ENCODE measurements at places on chromosomes 1 and 21.

DNA sequence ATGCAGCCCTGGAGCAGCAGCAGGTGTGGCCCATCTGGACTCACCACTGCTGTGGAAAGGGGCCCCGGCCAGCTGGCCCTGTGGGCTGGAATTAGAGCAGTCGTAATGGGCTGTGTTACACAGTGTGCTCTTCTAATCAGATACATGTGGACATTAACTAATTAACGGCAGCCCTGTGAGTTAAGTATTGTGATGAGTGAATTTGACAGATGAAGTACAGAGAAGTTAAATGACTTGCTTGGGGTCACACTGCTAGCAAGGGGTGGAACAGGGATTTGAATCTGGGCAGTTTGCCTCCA lies 58.6 kb downstream of the MDM4 start:
- DNase-seq: no peak

- DNase-seq: no peak
Observed at GRCh38 chr1:185068341-185068740, 23.0 kb downstream of the RNF2 start.

- no peak for DNase-seq
Observed at GRCh38 chr1:27606708-27607238, 2.8 kb upstream of the AHDC1 start.

- no peak for DNase-seq
Observed at GRCh38 chr1:204277563-204278219, 63.9 kb upstream of the GOLT1A start.

DNA sequence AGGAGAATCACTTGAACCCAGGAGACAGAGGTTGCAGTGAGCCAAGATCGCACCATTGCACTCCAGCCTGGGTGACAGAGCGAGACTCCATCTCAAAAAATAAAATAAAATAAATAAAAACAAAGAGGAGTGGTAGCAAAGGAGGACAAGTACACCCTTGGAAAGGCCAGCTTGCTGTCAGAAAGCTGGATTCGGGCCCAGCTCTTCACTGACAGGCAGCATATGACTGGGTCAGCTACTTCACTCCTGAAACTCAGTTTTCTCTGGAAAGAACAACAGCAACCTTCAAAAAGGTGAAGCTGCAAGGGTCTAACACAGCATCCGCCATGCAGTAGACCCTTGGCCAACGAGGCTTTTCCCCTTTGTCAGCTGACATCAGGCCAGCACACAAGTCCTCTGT lies 156.0 kb upstream of the TIAM1 start:
- DNase-seq: no peak

- DNase-seq: no peak
Observed at GRCh38 chr1:54428837-54429518, 22.8 kb upstream of the SSBP3 start.

DNA sequence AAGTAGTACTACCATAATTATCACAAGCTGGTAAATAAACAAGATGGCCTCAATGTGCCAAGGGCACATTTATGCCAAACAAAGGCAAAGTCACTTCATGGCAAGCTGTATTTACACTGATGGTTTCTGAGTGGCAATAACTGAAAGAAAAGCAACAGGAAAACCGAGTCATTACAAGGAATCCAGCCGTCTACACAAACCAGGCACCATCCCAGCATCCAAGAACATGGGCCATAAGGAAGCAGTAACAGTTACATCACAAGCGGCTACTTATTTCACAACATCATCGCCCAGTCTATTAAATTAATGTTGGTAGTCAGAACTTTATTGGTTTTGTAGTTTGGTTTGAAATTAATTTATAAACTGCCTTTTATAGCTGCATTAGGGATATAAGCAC lies 214.2 kb downstream of the RERE start:
- no peak for DNase-seq

- no peak for DNase-seq
Observed at GRCh38 chr1:27980216-27980845, 20.6 kb downstream of the XKR8 start.

- no peak for DNase-seq
Observed at GRCh38 chr1:151803164-151803563, 2.1 kb downstream of the LINGO4 start.

- no peak for DNase-seq
Observed at GRCh38 chr1:205477759-205478247, 22.0 kb upstream of the BLACAT1 start.

- no peak for DNase-seq
Observed at GRCh38 chr1:21297975-21298374, 7.7 kb upstream of the ECE1 start.

DNA sequence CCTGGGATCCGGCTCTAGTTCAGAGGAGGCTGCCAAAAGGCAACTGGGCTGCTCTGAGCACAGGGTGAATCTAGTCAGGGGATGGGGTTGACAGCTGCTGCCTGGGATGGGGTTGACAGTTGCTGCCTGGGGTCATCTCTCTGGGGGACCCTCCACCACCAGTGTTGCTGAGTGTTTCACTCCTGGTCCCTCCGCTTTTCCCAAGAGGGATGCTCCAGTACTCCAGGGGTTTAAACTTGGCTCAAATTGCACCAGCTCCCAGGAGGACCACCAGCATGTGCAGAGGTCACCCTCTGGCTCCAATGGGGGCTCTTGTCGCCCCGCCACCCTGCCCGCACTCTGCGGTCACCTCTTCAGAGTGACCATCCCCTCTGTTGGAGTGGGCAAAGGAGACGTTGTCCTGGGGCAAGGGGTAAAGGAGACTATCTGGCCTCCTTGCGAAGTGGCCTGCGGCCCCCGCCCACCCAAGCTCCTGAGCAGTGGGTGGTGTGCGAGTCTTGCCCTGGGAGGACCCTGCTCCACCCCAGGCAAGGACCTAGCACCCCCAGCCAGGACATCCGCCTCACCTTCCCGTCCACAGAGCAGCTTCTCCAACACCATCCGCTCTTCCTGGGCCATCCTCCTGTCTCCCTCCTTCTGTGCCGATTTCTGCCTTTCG lies 52.6 kb downstream of the SIK1 start:
- DNase-seq: no peak

DNA sequence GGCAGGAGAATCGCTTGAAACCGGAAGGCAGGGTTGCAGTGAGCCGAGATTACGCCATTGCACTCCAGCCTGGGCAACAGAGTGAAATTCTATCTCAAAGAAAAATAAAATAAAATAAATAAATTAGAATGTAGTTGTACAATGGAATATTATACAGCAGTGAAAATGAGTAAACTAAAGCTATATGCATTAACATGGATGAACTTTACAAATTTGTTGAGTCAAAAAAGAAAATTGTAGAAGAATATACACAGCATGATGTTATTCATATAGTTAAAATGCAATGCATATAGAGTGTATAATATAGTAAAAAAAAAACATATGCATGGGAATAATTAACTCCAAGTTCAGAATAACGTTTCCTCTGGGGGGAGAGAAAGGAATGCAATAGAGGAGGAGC lies 11.0 kb upstream of the NAV1 start:
- no peak for DNase-seq

DNA sequence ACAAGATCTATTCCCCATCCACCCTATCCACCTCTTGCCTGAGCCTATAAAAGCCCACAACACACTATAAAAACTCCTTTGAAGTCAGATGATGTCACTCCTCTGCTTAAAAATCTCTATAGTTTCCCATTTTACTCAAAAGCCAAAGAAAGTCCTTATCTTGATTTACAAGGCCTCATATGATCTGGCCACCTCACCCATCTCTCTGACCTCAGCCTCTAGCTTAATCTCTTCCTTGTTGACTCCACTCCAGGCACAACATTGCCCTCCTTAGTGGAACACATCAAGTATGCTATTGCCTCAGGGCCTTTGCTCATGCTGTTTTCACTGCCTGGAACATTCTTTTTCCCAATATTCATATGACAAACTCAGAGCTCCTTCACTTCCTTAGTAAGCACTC lies 33.3 kb downstream of the ZNF281 start:
- no peak for DNase-seq

DNA sequence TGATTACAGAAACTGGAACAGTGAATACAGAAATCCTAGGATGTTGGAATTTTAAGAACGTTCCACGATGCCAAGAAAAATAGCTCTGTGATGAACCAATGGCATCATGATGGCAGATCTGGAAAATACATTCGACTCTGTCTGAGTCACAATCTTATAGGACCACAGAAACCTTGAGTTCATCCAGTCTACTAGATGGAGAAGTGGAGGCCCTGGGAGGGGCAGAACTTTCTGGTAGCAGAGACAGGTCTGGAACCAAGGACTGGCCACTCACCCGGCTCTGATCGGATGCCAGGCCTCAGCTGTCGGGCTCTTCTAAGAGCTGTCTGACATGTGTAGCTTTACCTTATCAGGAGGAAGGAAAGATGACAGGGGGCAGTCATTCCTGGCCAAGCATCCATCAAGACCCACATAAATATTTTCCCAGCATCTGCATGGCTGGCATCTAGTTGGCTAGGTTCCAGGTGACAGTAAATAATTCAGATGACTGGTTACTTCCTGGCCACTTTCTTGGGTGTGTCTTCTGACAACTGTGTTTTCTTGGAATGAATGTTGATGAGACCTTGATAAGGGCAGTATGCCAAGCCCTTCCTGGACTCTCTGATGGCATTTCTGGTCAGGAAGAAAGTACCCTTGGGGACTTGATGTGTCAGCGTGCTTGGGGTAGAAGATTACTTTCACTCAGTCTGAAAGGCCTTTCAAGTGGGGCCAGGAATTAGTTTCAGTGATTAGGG lies 72.6 kb upstream of the TRABD2B start:
- no peak for DNase-seq

DNA sequence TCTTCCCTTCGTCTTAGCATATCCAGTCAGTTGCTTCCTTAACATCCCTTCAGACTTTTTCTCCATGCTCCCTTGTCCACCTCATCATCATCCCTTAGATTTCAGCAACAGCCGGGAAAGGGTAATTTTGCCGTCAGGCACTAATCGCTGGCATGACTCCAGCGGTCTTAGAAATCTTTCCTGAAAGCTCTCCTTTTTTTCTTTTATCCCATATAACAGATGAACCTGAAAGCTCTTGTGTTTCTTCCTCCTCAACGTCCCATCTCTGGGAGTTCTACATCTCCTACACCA lies 10.4 kb upstream of the BOLA1 start:
- DNase-seq: no peak

Data from SIG-M5 (cell line).